ENCODE measurements at places on chromosomes 3 and 15.

- no peak for DNase-seq
Measured at GRCh38 chr3:197376020-197376419, 77.6 kb upstream of the DLG1 start.

- no peak for DNase-seq
Measured at GRCh38 chr15:70351391-70351790, 253.7 kb upstream of the TLE3 start.

GRCh38 chr15:51299187-51300015 is 39.0 kb downstream of the CYP19A1 start:
- no peak for DNase-seq

DNA sequence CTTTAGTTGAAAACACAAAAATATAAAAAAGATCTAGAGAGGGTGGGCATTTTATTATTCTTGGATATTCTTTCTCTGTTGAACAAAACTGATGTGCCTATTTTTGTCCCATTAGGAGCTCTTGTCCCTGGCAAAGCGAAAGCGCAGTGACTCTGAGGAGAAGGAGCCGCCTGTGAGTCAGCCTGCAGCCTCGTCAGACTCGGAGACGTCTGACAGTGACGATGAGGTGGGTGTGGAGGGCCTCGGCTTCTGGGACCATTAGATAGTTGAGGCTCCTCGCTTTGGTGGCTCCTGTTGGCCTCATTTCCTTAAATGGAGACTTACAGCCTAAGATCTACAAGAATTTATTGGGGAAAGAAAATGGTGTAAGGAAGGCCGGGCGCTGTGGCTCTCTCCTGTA is 21.3 kb downstream of the RTF1 start:
- DNase-seq: no peak

DNA sequence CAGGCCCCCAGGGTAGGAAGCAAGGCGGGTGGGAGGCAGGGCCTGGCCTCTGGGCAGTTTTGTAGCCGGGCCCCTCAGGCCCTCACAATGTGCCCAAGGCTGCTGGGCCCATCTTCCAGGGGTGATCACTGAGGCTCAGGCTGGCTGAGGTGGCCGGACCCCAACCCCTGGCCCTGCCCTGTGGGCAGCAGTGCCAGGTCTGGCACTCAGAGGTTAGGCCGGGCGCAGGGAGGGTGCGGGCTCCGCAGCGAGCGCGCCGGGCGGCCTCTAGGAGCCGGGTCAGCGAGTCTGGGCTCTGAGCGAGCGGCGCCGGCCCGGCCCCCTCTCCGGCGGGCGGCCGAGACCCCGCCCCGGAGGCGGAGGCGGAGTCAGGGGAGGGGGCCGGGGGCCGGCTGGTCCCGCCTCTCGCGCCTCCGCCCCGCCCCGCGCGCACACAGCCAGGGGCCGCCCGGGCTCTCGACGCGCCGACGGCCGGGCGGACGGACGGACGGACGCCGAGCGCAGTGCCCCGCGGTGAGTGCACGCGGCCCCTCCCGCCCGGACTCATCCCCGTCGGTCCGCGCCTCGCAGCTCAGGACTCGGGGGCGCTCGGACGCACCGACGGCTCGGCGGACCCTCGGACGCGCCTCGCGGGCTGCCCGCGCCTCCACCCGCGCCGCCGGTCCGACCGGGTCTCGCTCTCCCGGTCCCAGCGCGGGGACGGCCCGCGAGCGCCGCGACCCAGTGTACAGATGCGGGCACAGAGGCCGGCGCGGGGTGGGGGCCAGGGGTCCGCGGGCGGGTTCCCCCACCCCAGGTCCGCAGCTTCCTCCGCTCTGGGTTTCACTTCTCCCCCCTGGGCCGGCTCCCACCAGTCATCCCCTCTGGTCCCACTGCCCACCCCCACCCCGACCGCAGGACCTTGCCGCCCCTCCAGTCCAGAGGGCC is at the start of gene FBLN2:
Gene FBLN2, plus strand, starts transcription at position 430 of the 927 bp plus-strand sequence. CDS start 21,231 bp downstream, outside the sequence.
- no peak for DNase-seq

DNA sequence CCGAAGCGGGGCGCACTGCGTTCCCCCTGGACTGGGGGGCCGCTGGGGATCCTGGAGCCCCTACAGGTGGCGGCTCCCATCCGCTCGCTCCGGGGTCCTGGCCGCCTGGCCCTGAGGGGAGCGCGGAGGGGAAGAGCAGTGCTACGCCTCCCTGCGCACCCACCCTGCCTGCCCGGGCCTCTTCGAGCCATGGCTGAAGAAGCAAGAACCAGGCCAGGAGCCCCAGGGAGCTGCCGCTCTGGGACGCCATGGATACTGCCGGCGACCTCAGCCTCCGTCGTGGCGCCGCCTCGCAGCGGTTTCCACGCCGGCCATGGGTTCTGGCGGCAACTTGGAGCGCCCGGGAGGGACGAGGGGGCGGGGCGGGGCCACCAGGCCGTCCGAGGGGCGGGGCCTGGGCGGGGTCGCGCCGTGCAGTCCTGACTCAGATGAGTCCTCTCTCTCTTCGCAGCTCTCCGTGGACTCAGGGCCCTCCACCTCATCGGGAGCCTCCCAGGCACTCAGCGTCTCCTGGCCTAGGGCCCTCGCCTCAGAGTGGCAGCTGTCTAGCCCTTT is 50.9 kb downstream of the MYL3 start:
- DNase-seq: no peak

- DNase-seq: no peak
Measured at GRCh38 chr3:116474801-116475200, 29.5 kb upstream of the LSAMP start.

DNA sequence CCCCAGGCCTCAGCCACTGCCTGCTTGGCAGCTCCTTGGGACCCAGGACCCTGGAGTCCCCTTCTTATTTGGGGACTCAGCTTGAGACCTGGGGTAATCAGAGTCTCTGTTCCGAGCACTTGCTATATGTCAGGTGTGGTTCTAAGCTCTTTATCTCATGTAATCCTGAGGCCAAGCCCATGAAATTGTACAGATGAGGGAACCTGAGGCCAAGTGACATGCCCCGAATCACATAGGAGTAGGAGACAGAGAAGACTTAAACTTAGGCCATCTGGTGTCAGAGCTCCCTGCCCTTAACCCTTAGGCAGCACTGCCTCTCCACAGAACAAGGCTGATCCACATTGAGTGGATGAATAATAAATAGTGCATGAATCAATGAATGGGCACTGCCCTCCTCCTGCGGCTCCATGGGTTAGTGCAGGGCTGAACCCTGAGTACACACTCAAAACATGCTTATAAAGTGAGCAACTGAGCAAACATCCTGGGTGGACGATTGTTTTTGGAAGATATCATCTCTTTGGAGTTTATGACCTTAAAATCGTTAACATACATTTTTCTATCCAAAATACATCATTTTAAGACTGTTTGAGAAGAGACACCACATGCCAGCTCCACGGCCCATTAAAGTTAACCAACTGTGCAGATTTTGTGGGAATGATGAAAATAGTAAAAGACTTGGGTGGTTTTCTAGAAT is 33.2 kb upstream of the IQSEC1 start:
- DNase-seq: peak; percentile 33

DNA sequence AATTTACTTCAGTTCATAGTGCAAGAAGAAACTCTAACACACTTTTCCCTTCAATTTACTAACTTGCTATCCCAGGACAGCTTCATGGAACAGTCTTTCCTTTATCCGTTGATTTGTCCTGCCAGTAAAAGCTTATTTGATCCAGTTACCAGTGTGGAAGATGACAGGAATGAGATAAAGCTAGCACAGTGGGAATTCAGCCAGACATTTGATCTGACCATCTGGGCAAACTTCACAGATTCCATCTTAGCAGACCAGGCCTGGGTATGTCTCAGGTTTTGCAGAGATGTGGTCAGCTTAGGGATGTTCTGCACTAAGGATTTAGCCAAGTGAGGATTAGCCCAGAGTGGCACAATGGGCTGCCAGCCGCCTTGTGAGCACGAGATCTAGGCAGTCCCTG is 19.7 kb downstream of the CEMIP start:
- DNase-seq: no peak

DNA sequence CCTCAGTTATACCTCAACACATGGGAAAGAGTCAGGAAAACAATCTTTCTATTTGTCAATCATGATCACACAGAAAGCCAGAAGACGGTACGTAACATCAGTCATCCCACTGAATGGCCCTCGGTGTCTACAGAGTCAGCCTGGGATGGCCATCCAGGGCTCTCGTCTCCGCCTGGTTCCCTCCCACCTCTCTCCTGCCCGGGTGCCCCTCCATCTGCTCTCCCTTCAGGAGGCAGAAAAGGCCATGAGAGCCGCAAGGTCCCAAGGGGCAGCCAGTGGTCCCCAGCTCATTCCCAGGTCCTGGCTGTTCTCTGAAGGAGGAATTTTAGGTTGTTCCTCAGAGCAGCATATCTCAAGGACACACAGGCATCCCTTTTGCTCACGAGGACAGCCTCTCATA is 4.4 kb upstream of the LRRC15 start:
- no peak for DNase-seq

DNA sequence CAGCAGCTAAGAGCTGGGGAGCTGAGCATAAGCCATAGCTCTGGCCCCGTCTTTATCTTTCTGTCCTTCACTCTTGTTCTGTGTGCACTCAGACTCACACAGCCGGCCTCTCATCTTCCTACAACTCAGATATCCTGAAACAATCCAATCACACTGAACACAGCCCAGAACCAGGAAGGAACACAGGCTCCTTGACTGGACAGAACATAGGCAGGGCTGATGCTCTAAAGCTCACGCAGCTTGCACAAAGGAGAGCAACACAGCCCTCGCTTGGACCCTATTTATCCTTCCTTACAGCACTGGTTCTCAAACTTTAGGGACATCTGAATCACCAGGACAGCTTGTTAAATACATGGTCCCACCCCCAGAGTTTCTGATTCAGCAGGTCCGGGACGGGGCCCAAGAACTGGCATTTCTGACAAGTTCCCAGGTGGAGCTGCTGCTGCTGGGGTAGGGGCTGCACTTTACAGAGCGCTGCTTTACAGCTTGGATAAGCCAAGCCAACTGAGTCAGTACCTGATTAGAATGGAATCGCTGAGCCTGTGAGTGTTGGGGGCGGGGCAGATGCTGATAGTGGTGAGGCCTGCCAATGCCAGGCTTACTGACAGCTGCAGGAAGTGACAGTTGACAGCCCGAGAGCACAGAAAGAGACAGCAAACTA is 65.1 kb downstream of the MRPL46 start:
- no peak for DNase-seq

GRCh38 chr3:155335724-155336354 is 42.4 kb upstream of the STRIT1 start:
- no peak for DNase-seq

GRCh38 chr3:137347817-137348368 is 390.1 kb downstream of the IL20RB start:
- no peak for DNase-seq

GRCh38 chr3:128458746-128459460 is 7.8 kb downstream of the DNAJB8 start:
- DNase-seq: no peak

- no peak for DNase-seq
Measured at GRCh38 chr3:28069438-28069837, 172.0 kb upstream of the CMC1 start.

- no peak for DNase-seq
Measured at GRCh38 chr3:67288466-67289106, 290.5 kb downstream of the KBTBD8 start.

- no peak for DNase-seq
Measured at GRCh38 chr3:50534681-50535330, 31.4 kb upstream of the CACNA2D2 start.

GRCh38 chr3:112302881-112303763 is 9.1 kb upstream of the SLC9C1 start:
- no peak for DNase-seq

GRCh38 chr15:43107751-43108150 is 1.9 kb upstream of the UBR1 start:
- no peak for DNase-seq

GRCh38 chr3:59856934-59857460 is 807.2 kb upstream of the CFAP20DC start:
- DNase-seq: no peak

DNA sequence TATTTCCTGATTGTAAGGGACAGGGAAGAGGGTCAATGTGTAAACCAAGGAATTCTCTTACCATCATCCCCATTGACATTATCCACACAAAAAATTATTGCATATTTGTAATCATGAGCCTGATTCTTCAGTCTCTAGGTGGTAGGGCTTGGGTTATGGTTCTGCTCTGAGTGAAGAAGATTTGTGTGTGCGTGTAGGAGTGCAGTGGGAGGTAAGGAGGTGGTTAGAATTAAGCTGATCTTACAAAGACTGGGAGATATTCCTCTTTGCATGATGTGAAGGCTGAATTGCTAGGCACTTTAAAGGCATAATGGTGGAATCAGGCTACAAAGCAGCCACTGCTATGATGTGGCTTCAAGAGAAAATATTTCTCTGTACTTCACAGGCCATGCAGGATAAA is 23.0 kb upstream of the MINDY4B start:
- DNase-seq: no peak

GRCh38 chr3:129259612-129260477 is 10.4 kb downstream of the COPG1 start:
- DNase-seq: no peak

DNA sequence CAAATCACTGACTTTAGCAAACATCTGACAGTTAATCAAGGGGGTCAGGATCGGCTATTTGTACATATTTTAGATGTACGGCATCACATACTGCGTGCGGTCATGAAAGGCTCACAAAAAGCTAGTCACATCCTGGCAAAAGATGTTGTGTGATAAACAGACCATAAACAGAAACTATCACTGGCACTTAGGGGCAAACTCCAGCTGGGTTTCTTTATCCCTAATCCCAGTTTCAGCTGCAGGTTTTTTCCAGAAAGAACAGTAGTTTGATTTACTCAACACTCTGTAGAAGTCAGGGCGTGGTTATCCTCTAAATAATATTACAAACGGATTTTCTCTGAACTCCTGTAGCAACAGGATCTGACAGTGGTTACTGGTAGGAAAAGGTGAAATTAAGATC is 112.4 kb upstream of the BHLHE40 start:
- peak; percentile 25 for DNase-seq

DNA sequence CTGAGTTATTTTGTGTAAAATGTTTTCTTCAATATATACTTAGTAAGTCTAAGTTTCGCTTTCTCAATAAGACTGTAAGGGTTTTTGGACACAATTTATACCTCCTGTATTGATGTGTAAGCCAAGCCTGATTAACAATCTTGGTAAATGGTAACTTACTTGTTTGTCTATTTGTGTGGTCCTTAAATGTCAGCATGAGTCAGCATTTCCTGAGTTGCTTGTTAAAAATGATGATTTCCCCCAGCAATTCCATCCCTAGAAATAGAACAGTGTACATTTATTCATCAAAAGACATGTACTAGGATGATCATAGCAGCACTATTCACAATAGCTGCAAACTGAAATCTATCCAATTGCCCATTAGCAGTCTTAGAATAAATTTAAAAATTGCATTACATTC is 53.4 kb upstream of the LRIG1 start:
- DNase-seq: no peak

- DNase-seq: no peak
Measured at GRCh38 chr3:59442046-59442445, 392.2 kb upstream of the CFAP20DC start.

- no peak for DNase-seq
Measured at GRCh38 chr3:188807006-188807405, 364.8 kb upstream of the TPRG1 start.

DNA sequence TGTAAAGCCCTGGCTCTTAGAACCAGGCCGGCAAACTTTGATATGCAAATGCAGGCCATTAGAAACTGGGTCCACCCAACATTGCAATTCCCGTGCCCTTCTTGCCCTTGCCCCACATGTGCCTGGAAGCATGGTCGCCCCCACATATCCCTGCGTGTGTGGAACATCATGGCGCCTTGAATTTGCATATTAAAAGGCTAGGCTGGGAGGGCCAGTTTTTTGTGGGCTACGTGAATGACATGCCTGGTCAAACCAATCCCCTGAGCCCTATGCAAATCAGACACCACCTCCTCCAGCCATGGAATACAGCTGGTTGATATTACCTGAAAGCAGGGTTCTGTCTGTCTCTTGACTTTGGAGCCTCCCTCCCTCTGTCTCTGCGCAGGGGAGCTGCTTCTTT is 58.7 kb upstream of the ARHGEF26 start:
- no peak for DNase-seq

Data from GM04503 (cell line).